ENCODE measurements at places on chromosomes 3 and 15. TPM values are rescaled to one million over a fixed set of nuclear protein-coding genes. Genes with fewer than 3 reads are reported as not detected.

- no peak for DNase-seq
Measured at GRCh38 chr3:128343287-128344051, 123.2 kb downstream of the DNAJB8 start.

GRCh38 chr3:113736548-113737089 lies 9.4 kb downstream of the NAA50 start:
- DNase-seq = no peak

DNA sequence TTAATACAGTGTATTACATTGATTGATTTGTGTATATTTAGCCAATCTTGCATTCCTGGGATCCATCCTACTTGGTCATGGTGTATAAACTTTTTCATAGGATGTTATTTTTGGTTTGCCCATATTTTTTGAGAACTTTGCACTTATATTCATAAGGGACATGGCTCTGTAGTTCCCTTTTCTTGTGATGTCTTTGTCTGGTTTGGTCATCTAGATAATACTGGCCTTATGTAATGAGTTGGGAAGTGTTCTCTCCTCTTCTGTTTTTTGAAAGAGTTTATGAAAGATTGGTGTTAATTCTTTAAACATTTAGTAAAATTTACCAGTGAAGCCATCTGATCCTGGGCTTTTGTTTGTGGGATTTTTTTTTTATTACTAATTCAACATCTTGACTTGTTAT lies 9.6 kb downstream of the CHST13 start:
- DNase-seq = no peak

GRCh38 chr3:134149286-134149685 lies 101.4 kb downstream of the RYK start:
- DNase-seq = no peak

- no peak for DNase-seq
Measured at GRCh38 chr3:170189398-170190256, 8.1 kb upstream of the PHC3 start.

GRCh38 chr15:70741677-70742293 lies 21.6 kb downstream of the UACA start:
- no peak for DNase-seq

DNA sequence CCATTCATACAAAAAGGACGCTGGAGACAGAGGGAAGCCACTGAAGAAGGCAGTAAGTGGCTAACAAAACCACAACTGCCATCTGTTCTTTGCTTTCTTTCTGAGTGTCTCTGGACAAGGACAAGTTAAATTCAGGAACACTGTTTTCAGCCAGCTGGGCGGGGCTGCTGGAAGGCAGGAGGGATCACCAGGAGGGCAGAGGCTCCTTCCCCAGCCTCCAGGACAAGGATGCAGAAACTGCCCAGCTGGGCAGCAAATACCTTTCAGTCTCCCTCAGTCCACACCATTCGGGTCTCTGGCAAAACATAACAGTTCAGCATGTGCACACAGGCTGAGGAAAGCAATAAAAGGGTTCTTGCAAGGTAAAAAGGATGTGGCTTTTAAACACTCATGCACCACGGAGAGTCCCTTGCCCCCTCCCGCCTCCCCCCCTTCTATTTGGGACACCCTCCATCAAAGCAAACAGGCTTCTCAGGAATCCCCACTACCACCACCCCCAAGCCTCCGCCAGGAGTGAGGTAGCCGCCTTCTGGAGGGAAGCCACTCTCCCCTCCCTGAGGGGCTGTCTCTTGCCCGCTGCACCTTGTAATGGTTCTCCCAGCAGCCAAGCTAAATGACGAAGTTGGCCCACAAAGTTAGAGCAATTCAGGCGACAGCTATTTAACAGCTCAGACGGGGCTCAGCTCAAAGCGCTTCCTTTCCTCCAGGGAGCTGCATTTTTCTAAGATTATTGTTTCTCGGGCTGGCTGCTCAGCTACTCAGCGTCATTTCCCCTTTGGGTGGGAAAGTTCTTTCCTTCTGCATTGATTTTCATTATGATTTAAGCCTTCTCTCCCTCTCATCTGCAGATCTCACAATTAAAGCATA lies 3.8 kb downstream of the HEG1 start:
- no peak for DNase-seq

GRCh38 chr3:139388821-139389551 lies 461 bp downstream of the COPB2 start:
- no peak for DNase-seq

GRCh38 chr3:71512000-71512399 lies 71.5 kb downstream of the FOXP1 start:
- no peak for DNase-seq

GRCh38 chr3:98903705-98904481 lies 2.4 kb upstream of the DCBLD2 start:
- no peak for DNase-seq

- DNase-seq = no peak
Measured at GRCh38 chr15:70857562-70858285, 3.8 kb upstream of the LARP6 start.

GRCh38 chr15:70376929-70377691 lies 279.4 kb upstream of the TLE3 start:
- DNase-seq = peak; percentile 79

GRCh38 chr3:122991236-122991985 lies 36.2 kb downstream of the SEMA5B start:
- DNase-seq = no peak

GRCh38 chr3:176969066-176969465 lies 228.2 kb downstream of the TBL1XR1 start:
- DNase-seq = no peak

DNA sequence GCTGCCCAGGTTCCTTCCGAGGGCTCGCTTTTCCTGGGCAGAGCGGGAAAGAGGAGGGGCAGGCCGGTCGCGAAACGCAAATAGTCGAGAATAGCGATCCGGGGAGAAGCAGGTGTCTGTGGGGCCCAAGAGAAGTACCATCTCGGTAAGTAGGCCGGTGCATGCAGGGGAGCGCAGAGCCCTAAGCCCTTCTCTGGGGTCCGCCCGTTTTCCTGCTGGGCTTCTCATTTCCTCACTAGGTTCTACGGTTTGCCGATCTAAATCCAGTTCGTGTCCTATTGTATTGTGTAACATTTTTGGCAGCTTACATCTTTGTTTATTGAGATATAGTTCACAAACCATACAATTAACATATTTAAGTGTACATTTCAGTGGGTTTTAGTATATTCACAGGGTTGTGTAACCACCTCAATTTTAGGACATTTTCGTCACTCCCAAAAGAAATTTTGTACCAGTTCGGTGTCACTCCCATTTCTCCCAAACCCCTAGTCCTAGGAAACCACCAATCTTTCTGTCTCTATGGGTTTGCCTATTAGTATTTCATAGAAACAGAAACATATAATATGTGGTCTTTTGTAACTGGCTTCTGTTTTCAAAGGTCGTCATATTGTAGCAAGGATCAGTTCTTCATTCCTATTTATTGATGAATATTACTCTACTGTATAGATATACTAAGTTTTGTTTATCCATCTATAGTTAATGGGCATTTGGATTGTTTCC lies 6.8 kb upstream of the TRIM69 start:
- no peak for DNase-seq

DNA sequence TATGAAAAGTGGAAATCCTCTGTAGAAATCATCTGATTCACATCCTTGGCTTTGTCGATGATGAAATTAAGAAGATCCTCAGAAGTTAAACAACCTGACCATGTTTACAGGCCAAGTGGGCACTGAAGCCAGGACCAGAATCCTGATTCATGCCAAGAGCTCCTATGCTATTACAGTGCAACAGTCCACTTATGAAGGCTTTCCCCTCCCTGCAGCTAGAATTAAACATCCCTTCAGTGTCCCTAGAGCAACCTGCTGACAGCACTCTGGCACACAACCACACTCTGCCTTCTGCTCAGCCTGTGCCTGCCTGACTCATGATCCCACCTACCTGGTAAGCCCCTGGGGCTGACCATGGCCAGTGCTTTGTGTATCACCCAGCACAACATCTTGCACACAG lies 33.8 kb downstream of the TXNRD3 start:
- DNase-seq = no peak

DNA sequence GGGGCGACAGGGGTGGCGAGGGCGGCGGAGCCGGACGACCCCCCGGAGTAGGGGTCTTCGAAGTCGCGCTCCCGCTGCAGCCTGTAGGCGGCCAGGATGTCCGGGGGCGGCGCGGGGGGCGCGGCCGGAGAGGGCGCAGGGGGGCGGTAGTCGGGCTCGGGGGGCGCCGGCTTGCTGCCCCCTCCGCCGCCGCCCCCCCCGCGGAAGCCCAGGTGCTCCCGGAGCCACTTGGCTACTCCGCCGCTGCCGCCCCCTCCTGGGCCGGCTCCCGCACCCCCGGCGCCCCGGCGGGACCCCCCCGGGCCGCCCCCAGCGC lies 230 bp downstream of the SHF start:
- no peak for DNase-seq

- no peak for DNase-seq
Measured at GRCh38 chr3:193813501-193813830, 220.5 kb downstream of the OPA1 start.

The FOXL2 gene
- total RNA-seq = 0.10 TPM

The NR2E3 gene
- 0.33 TPM for total RNA-seq

The TUSC7 gene
- not detected for total RNA-seq

The CRBN gene
- total RNA-seq = 20.4 TPM

The RAB6B gene
- total RNA-seq = 0.35 TPM

The HRG gene
- 324 TPM for total RNA-seq
